Regular cardiac myocyte (primary cell): ENCODE measurements at places on chromosomes 16 and 17. TPM values are rescaled to one million over a fixed set of nuclear protein-coding genes. Genes with fewer than 3 reads are reported as not detected.

Gene MYH4
- not detected in 2 replicates for total RNA-seq

Gene SECTM1
- total RNA-seq = 8.6 and 14.7 TPM in 2 replicates

Gene PYDC1
- total RNA-seq = not detected in 2 replicates

Gene HSD17B2
- 0.38 and 0.85 TPM in 2 replicates for total RNA-seq

Gene GPRC5B
- 8.6 and 11.6 TPM in 2 replicates for total RNA-seq

Gene CRK
- total RNA-seq = 116 and 137 TPM in 2 replicates

Gene NTN1
- under 0.01 and 0.28 TPM in 2 replicates for total RNA-seq

Gene GNG13
- total RNA-seq = not detected in 2 replicates

Gene PPP1R27
- total RNA-seq = 0.19 and 0.28 TPM in 2 replicates

Gene VMO1
- 0.38 TPM in 1 of 2 replicates, not detected in the other for total RNA-seq

Gene ABCC3
- total RNA-seq = 1.2 and 13.0 TPM in 2 replicates

Gene FBXO39
- total RNA-seq = under 0.01 and 0.56 TPM in 2 replicates

Gene NUDT7
- 3.6 and 3.7 TPM in 2 replicates for total RNA-seq

Gene ZDHHC1
- total RNA-seq = 1.7 and 5.4 TPM in 2 replicates

Gene AANAT
- total RNA-seq = not detected in 2 replicates

Gene CAPNS2
- total RNA-seq = 0.28 and 0.38 TPM in 2 replicates

Gene ERCC4
- 7.6 and 8.4 TPM in 2 replicates for total RNA-seq

Gene TBCD
- total RNA-seq = 18.6 and 25.3 TPM in 2 replicates

Gene MCRIP1
- total RNA-seq = 91.6 and 113 TPM in 2 replicates

Gene EEF2KMT
- total RNA-seq = 6.5 and 20.1 TPM in 2 replicates
